ENCODE measurements at places on chromosomes 2 and 18.
A peak's percentile ranks its signal among the peaks of the same experiment; 100 is the strongest.

DNA sequence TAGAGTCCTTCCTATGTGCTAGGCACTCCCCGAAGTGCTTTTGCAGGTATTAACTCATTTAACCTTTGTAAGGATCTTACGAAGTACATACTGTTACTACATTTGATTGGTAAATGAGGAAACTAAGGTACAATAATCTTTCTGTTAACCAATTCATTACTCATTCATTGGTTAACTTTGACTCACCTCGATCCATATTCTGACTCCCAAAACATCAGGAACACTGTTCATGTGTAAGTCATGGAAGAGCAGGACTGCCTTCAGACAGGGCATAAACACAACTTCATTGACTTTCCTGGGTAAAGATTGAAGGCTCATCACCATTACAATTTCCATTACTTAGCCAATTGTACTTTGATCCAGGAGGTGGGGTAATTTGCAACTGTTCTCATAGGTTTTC lies 40.6 kb downstream of the NAPG start:
- no peak for DNase-seq

DNA sequence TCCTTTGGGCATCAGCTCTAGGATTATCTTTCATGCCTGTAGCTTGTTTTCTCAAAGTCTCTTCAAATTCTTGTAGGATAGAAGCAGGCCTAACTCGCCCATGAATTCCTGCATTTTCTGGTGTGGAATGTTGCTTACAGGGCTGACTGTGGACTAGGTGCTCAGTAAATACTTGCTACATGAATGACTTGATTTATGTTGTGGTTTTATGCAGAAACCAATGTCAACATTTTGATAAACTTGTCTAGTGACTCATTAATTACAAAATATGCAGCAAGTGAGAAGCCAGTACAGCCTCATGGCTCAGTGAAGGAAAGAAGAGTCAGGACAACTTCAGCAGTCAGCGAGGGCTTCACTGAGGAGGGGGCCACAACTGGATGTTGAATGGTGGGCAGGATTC lies 110.6 kb upstream of the SIX2 start:
- no peak for DNase-seq

GRCh38 chr2:38109732-38110181 lies 33.8 kb upstream of the CYP1B1 start:
- DNase-seq: peak; percentile 75

DNA sequence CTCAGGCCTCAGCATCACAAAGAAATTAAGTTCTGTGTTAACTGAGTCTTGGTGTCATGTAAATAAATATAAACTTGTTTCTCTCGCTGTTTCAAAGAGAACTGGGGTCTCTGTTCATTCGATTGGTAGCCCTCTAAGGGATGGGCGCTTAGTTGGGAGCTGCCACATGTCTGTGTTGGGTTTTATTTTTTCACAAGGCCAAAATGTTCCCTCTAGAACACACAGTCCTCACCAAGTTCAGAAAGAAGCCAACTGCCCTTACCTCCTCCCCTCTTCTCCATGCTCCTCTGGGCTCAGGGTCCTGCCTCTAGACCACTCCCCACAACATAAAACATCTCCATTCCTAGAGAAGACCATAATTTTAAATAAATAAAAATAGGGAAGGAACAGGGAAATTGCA lies 490.9 kb downstream of the TNS1 start:
- DNase-seq: no peak

GRCh38 chr2:19185086-19185485 lies 173.3 kb downstream of the OSR1 start:
- DNase-seq: no peak
